ENCODE measurements at places on chromosomes 16 and 17. TPM values are rescaled to one million over a fixed set of nuclear protein-coding genes. Genes with fewer than 3 reads are reported as not detected.

ELAC2 gene
- 97.5 TPM for total RNA-seq

HAS3 gene
- total RNA-seq: 0.64 TPM

LLGL2 gene
- 6.5 TPM for total RNA-seq

TMEM88 gene
- total RNA-seq: 6.1 TPM

ASGR1 gene
- 1.9 TPM for total RNA-seq

ARL5C gene
- total RNA-seq: not detected

VAT1L gene
- total RNA-seq: not detected

PTX4 gene
- total RNA-seq: not detected

PKD1 gene
- 93.3 TPM for total RNA-seq

C1QTNF8 gene
- not detected for total RNA-seq

CES5A gene
- total RNA-seq: not detected

GCGR gene
- total RNA-seq: not detected

OTOP2 gene
- total RNA-seq: not detected

HOXB2 gene
- 28.1 TPM for total RNA-seq

GINS2 gene
- total RNA-seq: 93.0 TPM

SOCS7 gene
- total RNA-seq: 31.2 TPM

TM4SF5 gene
- not detected for total RNA-seq

TBC1D3E gene
- total RNA-seq: not detected

UNC13D gene
- 158 TPM for total RNA-seq

CCL23 gene
- total RNA-seq: not detected

RIPOR1 gene
- 23.3 TPM for total RNA-seq

MYH3 gene
- total RNA-seq: 8.1 TPM

SDR42E2 gene
- not detected for total RNA-seq

TMEM114 gene
- not detected for total RNA-seq

DBF4B gene
- 25.7 TPM for total RNA-seq

RHBDL3 gene
- 0.12 TPM for total RNA-seq

TMEM235 gene
- not detected for total RNA-seq

SPIRE2 gene
- total RNA-seq: 2.0 TPM

CFAP52 gene
- not detected for total RNA-seq

CCDC182 gene
- not detected for total RNA-seq

CPHXL2 gene
- not detected for total RNA-seq

NACA2 gene
- total RNA-seq: not detected

CACNA1G gene
- total RNA-seq: 0.07 TPM

DOK4 gene
- total RNA-seq: 4.3 TPM

MMP2 gene
- not detected for total RNA-seq

PLCD3 gene
- 5.8 TPM for total RNA-seq

MYH2 gene
- total RNA-seq: not detected

GAS2L2 gene
- not detected for total RNA-seq

TAT gene
- total RNA-seq: not detected

CDR2L gene
- 1.4 TPM for total RNA-seq

CACNA1H gene
- 0.05 TPM for total RNA-seq

MXRA7 gene
- total RNA-seq: 3.7 TPM

FBXO47 gene
- total RNA-seq: not detected

CCDC200 gene
- total RNA-seq: 0.92 TPM

CTRB1 gene
- total RNA-seq: not detected

NFE2L1 gene
- total RNA-seq: 93.1 TPM

SUPT4H1 gene
- 139 TPM for total RNA-seq

Data from activated CD4-positive, alpha-beta T cell treated with anti-CD3 and anti-CD28 coated beads, Interleukin-2, amount 10 ng/mL, durations not matched to agents 24 days and 14 days (primary cell).